ENCODE measurements at places on chromosomes 6 and 20.

GRCh38 chr6:143223895-143224294 is 163.2 kb downstream of the AIG1 start:
- DNase-seq: no peak

GRCh38 chr20:12575352-12576095 is 433.2 kb upstream of the SPTLC3 start:
- no peak for DNase-seq

- DNase-seq: no peak
These were observed 45.7 kb upstream of the TINAG start for GRCh38 chr6:54262499-54262898.

DNA sequence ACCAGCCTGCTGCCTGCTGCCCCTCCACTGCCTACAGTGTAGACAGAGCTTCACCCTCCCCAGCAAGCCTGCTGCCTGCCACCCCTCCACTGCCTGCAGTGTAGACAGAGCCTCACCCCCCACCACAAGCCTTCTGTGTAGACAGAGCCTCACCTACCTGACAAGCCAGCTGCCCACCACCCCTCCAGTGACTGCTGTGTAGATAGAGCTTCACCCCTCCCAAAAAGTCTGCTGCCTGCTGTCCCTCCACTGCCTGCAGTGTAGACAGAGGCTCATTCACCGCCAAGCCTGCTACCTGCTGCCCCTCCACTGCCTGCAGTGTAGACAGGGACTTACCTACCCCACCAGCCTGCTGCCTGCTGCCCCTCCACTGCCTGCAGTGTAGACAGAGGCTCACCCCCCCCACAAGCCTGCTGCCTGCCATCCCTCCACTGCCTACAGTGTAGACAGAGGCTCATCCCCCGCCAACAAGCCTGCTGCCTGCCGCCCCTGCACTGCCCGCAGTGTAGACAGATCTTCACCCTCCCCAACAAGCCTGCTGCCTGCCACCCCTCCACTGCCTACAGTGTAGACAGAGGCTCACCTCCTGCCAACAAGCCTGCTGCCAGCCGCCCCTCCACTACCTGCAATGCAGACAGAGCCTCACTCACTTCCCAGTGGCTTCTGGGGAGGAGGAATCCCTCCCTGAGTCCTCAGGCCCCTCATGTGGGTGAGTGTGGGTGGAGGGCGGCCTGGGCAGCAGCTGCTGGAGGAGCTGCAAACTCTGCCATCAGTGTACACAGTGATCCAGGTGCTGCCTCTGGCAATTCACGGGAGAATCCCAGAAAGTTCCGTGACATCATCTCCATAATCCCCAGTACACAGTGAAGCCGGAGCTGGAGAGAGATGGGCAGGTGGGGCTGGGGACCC is 140.9 kb downstream of the DLL1 start:
- DNase-seq: no peak

GRCh38 chr20:5614506-5614905 is 135.7 kb upstream of the SHLD1 start:
- no peak for DNase-seq

DNA sequence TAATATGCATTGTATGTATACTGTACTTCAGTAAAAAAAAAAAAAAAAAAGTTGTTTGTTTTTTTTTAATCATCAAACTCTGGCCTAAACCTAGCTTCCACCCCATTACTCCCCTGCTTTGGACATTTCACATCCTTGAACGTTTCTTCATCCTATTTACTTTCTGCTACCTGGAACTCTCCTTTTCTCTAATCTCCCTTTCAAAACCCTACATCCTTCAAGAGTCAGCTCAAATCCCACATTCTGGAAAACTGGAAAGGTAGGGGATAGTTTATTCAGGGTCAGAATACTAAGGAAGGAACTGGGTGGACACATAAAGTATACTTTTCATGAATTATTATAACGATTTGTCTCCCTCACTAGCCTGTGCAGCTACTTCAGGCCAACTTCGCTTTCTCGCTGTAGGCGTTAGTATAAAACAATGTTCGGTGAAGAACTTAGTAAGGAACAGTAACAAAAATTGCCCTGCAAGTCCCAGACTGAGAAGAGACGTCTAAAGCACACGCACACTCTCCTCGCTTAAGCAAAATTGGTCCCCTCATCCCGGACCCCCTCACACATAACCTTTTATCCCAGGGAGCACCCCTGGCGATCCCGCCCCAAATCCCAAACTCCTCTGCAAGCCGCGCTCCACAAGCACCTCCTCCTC is 775 bp downstream of the PIGU start:
- DNase-seq: no peak

GRCh38 chr6:38997128-38997761 is 51.3 kb upstream of the GLP1R start:
- DNase-seq: no peak

Data from CD4-positive, alpha-beta T cell treated with Interleukin-15 for 1 hour (primary cell).